ENCODE measurements at places on chromosomes 12 and 14.

GRCh38 chr14:63192085-63192484 lies 12.2 kb upstream of the RHOJ start:
- no peak for DNase-seq

GRCh38 chr14:32183151-32184058 lies 18.4 kb upstream of the RNU6-7 start:
- no peak for DNase-seq

GRCh38 chr14:98593361-98593761 lies 678.6 kb downstream of the BCL11B start:
- DNase-seq: no peak

DNA sequence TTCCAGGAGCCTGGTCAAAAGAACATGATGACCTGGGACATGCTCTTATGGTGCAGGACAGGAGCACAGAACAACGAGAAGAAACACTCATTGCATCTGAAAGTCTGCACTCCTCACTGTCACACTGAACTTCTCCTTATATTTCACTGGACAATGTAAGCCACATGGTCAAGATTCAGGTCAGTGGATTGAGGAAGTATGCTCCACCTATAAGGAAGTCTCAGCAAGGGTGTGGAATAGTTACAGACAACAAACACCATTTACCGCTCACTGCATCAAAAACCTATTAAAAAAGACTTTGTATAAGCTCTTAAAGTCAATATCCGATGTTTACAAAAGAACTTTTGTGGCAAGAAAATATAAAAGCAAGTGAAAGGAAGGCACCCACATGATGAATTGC lies 153.1 kb upstream of the FOXG1 start:
- no peak for DNase-seq

DNA sequence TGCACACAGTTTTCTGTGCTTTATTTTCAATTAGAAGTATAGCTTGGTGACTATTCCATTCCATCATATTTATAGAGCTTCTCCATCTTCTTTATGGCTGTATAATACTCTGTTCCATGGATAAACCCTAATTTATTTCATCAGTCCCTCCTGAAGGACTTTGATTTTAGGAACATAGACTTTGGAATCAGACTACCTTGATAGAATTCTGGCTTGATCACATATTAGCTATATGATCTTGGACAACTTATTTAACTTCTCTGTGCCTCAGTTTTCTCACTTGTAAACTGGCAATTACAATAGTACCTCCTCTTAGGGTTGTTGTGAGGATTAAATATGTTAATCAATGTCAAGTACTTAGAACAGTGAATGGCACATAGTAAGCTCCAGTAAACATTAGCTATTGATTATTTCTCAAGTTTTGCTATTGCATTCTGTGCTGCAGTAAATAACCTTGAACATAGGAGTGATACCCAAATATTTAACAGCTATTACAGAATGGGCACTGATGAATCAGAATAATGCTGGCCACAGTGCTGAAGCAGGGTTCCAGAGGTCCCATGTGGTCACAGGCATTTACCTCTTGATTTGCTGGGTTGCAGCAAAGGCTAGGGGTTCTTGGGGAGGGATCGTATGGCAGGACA lies 12.2 kb upstream of the NR1H4 start:
- DNase-seq: no peak

GRCh38 chr12:68428724-68429501 lies 96.8 kb upstream of the MDM1 start:
- no peak for DNase-seq

GRCh38 chr12:67632005-67632404 lies 16.5 kb upstream of the DYRK2 start:
- DNase-seq: peak; percentile 45

Measured in stimulated activated effector memory CD8-positive, alpha-beta T cell treated with anti-CD3 and anti-CD28 coated beads, Interleukin-12 subunit alpha, Interleukin-12 subunit beta, amount 100 ng/mL, for 72 hours (primary cell).